ENCODE measurements at places on chromosomes 13 and 19.

DNA sequence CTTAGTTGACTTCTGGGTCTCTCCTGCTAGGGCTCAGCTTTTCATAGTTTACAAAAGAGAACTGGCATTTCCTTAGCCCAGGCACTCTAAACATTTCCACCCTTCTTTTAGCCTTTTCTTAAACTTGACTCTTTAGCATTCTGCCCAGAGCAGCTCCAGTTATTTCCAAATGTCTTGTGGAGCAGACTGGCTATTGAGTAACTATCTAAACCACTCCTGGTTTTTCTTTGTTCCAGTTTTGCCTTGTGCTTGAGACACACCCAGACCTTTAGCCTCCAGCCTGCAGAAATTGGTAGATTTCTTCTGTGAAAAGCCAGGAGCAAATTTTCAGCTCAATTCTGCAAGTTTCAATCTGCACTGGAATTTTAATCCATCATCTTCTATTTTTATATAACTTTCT lies 1813.1 kb downstream of the OLFM4 start:
- no peak for DNase-seq

DNA sequence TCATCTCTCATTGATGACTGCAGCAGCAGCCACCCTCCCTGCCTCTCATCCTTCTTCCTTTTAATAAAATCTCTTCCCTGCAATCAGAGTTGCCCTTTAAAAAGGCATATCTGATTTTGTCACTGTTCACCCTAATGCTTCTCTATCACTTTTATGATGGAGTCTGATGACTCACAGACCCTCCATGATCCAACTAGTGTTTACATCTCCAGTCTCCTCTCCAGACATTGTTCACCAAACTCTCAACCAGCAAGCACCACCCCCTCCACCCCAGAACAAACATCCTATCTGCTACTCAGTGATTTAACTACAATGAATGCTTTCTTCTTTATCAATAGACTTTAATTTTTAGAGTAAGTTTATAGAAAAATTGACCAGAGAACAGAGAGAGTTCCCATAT lies 59.5 kb downstream of the TNFSF11 start:
- no peak for DNase-seq

GRCh38 chr19:13095934-13096927 lies 6.4 kb downstream of the LYL1 start:
- DNase-seq, result peak; percentile 22

DNA sequence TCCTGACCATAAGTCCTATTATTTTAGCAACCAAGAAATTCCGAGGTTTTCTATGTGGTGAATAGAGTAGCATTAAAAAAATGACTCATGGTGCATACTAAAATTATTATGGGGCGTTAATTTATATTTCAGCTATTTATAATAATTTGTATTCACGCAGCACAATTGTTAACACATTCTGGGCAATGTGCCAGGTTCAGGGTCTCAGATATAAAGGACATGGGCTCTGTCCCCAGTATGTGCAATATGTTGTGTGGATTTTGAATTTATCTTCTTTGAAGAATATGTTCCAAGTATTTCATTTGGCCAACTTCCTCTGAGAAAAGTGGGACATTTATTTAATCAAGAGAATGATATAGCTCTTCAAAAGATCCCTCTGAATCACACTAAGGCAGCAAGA lies 1434.7 kb upstream of the PRR20A start:
- no peak for DNase-seq

DNA sequence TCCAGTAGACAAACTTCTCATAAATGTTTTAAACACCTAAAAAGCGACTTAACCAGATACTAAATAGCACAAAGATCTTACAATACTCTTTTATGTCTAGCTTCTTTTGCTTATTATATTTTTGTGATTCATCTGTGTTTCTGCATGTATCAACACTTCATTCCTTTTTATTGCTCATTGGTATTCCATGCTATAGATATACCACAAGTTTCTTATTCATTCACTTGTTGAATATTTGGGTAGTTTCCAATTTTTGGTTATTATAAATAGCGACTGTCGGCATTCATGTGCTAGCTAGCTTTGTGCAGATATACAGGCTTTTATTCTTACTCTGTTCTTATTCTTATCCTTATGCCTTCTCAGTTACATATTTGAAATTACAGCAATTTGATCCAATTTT lies 50.0 kb upstream of the RGCC start:
- DNase-seq, result no peak

GRCh38 chr13:71068041-71068440 lies 799.0 kb downstream of the DACH1 start:
- no peak for DNase-seq

Data from CD4-positive, alpha-beta T cell treated with Interleukin-10 for 1 hour (primary cell).